ENCODE measurements at places on chromosomes 6 and 20.

DNA sequence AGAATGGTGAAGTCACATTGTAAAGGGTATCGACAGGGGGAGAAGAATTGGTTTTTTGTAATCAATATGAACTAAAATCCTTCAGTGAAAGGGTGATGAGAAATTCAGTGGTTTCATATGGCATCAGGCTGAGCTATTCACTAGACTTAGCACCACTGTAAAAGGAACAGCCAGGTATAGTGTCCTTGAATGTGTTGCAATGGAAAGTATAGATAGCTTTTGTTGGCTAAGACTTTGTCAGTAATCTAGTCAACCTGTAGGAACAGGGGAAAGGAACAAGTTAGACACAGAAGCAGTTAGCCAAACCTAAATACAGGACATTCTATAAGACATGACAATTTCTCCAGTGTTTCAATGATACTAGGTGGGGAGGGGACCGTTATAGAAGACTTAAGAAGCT is 172.6 kb upstream of the MOCS1 start:
- no peak for DNase-seq

- no peak for DNase-seq
These were observed 2.3 kb upstream of the OCSTAMP start for GRCh38 chr20:46552460-46553420.

DNA sequence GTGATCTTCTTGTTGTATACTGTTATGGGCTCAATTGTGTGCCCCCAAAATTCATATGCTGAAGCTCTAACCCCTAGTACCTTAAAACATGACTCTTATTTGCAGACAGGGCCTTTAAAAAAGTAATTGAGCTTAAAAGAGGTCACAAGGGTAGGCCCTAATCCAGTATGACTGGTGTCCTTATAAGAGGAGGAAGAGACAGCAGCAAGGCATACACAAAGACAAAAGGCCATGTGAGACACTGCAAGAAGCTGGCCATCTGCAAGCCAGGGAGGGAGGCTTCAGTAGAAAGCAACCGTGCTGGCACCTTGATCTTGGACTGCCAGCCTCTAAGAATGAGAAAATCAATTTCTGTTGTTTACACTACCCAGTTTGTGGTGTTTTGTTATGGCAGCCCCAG is 8.4 kb downstream of the CAGE1 start:
- DNase-seq: no peak

DNA sequence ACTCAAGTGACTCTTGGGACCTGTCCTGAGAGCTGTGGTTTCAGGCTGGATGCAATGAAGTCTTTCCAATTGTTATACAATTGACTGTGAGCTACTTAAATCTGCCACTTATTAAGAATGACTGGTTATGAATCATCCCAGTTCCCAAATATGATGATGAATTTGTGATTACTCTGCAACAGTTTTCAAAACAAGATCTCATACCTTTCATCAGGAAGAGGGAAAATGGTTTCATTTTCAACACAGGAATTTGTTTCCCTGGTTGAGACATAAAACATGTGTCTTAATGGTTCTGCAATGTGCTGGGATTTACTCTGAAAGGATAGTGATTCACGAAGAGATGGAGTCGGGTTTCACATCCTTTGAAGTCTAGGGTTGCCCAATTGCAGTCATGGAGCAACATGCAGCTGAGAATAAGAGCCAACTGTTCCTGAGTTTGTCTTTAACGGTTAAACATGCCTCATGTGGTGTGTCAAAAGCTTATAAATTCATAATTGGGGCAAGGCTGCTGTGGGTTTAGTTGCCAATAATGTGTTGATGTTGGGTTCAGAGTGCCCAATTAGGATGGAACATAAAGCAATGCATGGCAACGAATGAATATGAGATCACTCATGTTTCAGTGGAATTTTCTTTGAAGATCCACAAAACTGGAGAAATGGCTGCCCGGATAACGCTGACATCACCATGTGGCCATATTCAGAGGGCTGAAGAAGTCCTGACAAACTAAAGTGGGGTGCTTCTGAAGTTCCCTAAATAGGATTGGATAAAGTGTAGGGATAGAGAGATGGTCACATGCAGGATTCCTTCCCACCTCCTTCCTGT is 41.0 kb downstream of the CYP24A1 start:
- DNase-seq: peak; percentile 100

DNA sequence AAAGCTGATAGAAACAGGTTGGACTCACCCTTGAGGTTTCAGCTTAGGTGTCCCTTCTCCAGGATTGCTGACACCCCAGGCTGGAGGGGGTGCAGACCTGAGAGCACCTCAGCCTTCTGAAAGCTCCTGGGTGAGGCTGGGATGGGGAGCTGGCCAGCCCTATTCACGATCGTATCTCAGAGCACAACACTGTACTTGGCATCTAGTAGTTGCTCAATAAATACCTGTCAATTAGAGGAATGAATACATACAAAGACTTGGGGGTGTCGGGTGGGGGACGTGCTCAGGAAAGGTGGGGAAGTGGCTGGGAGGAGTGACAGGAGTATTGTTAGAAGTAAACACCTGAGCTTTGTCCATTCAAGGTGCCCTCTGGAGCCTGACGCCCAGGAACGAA is 61.7 kb downstream of the SLC2A10 start:
- DNase-seq: no peak

GRCh38 chr6:138885156-138885819 is 89.4 kb downstream of the ECT2L start:
- DNase-seq: no peak

GRCh38 chr6:145824344-145824743 is 9.7 kb upstream of the FBXO30 start:
- no peak for DNase-seq

- DNase-seq: no peak
These were observed 12.2 kb upstream of the SEC63 start for GRCh38 chr6:107970255-107970654.

- no peak for DNase-seq
These were observed 28.7 kb downstream of the SIRPD start for GRCh38 chr20:1528811-1529210.

DNA sequence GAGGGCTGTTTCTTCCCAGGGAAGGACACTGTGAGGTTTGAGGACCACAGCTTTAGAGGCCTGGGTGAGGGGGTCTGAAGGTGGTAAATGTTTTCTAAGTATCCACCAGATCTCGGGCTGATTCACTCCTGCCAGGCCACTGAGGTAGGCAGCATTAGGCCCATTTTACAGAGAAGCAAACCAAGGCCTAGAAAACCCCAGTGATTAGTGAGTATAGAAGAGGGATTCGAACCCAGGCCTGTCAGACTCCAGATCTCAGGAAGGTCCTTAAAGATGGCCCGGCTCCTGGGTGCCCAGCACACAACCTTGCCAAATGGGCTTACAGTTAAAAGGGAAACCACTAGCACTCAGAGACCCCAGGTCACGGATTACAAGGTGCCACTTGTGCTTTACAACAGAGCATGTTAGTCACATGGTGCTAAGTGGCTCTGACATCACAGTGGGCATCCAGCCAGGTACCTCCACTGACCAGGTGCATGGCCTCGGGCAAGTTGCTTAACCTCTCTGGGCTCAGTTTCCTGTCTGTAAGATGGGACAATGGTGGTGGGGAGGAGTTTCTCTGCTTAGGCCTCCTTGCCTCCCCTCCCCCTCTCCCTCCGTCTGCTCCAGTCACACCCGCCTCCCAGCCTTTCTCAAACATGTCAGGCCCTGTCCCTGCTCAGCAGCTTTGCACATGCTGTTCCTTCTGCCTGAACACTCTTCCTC is 18.8 kb upstream of the SIRPA start:
- no peak for DNase-seq

DNA sequence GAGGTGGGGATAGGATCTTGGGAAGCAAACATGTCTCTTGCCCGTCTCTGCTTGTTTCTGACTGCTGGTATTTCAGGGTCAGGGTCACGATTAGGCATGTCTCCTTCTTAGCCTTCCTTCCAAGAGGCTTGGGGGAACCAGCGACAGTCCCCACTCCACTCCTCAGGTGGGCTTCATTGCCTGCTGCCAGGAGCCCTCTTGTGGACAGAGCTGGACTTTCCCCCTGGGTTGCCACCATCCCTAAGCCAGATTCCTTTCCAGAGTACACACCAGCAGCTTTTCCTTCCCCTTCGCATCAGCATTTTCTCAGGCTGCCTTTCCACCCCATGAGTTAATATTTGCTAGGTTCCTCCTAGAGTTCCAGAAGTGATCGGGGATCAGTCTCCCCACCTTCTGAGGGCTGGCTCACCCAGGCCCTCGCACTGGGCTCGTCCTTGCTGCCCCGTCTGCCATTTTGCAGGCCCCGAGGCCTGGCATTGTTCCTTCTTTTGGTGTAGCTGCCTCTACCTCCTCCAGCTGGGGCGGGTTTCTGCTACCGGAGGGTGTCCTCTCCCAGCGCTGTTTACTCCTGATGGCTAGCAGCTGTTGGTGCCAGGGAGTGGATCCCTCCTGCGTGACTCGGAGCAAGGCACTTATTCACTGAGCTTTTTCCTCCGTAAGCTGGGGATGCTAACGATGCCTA is 8.8 kb upstream of the C20orf144 start:
- DNase-seq: no peak

- DNase-seq: no peak
These were observed 122.2 kb downstream of the MAN1A1 start for GRCh38 chr6:119227377-119227776.

- no peak for DNase-seq
These were observed 37.5 kb upstream of the FRMD1 start for GRCh38 chr6:168116438-168116974.

- no peak for DNase-seq
These were observed 54.4 kb upstream of the ZNF337 start for GRCh38 chr20:25750765-25751696.

DNA sequence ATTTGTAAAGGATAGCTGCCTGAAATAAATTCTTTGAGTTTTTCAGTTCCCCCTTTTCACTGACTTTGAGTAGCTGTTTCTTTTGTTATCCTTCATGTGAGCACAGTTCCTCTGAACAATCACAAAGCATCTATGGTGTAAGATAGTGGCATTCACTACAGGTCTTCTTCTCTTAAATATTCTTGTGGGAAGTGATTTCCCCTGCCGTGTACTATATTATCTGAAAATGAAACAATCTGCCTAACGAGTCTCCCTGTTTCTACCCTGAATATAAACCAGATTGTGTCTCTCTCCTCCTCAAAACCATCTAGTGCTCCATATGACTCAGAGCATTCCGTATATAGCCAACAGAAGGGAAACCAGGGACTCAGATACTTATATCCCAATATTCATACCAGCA is 380.1 kb upstream of the SOX4 start:
- DNase-seq: no peak

- no peak for DNase-seq
These were observed 38.3 kb downstream of the PDRG1 start for GRCh38 chr20:31913431-31914157.

DNA sequence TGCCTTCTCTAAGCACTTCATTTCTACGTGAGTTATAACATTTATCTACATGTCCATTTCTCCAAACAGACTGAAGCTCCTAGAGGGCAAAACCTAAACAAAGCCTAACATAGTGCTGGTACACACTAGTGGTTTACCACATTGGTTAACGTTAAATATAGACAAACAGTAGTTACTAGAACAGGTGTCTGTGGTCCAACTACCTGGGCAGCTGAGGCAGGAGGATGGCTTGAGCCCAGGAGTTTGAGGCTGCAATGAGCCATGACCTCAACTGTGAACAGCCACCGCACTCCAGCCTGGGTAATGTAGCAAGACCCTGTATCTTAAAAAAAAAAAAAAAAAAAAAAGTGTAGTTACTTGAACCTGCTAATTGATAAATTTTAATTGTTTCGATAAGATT is 26.5 kb downstream of the PTPRK start:
- DNase-seq: no peak

DNA sequence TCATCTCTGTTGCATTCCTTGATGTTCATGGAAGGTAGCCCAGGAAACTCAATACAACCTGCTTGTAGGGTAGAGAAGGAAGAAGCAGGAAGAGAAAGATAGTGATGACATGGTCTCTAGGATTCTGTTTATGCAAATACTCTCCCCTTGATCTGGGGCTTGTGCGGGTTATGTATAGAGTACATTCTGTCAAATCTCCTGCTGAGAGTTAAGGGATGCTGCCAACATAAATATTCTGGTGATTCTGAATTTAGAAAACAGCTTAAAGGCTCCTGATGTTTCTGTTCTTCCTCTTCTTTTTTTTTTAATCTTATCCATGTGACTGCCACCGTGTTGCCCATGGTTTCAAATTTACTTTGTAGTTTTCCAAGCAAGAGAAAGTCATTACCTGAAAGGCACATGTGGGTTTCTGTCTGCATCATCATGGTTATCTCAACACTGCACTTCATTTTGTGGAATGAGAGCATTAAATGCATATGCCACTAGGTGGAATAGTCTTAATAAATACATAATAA is 150.6 kb downstream of the RPS12 start:
- no peak for DNase-seq

DNA sequence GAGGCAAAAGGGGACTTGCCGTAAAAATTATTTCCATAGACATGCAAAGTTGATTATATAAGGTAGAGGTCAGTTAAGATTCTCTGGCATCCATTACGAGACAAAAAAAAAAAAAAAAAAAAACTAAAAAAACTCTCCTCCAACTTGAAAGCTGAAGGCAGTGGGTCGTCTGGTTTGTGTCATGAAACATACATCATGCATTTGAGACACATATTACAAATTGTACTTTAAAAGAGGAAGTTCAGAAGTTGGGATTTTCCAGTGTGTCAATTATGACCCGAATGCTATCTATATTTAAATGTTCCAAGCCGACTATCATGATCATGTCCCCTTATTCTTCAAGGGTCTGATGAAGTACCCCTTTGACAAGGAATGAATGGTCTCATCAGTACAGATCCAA is 125.1 kb downstream of the ZNF217 start:
- no peak for DNase-seq

GRCh38 chr6:128508588-128509296 is 11.7 kb downstream of the PTPRK start:
- peak; percentile 89 for DNase-seq

- peak; percentile 60 for DNase-seq
These were observed 107.7 kb upstream of the PRND start for GRCh38 chr20:4613718-4614620.

DNA sequence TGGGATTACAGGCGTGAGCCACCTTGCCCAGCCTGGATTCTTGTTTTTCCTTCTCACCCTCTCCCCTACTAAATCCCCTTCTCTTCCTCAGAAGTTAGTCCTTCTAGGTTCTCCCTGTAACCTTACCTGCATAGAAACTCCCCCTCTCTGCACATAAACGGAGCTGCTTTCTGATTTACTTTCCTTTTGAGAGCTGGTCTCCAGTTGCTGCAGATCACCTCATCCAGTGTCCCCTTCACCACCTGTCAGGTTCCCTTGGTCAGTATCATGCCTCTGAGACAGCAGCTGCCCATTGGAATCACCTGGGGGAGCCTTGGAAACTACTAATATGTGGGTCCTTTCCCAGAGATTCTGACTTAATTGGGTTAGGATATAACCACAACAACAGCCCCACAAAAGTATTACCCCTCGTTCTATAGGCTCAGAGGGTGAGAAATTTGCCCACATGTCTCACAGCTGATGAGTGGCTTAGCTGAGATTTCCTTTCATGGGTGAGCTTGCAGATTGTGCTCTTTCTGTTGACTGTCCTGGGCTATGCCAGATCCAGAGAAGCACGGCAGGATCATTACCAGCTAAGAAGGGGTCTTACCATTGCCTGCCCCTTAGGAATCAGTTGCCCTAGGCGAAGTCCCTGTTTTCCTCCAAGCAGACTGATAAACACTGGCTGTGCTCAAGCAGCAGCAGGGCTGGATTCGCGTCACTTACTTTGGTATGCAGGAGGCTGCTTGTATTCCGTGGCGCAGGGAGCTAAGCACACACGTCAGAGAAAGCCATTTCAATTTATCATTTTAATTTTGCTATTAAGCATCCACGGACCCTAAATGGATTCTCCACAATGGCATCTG is 51.3 kb downstream of the AKAP12 start:
- no peak for DNase-seq

- no peak for DNase-seq
These were observed 33.0 kb downstream of the TBX18 start for GRCh38 chr6:84731401-84731800.

GRCh38 chr20:60306105-60306504 is 347.9 kb downstream of the CDH26 start:
- DNase-seq: no peak
